ENCODE measurements at places on chromosomes 2 and 18.
A peak's percentile ranks its signal among the peaks of the same experiment; 100 is the strongest.

GRCh38 chr2:21438949-21439348 is 315.2 kb downstream of the TDRD15 start:
- peak; percentile 2 for DNase-seq

- no peak for DNase-seq
Measured at GRCh38 chr2:226131299-226131784, 668.3 kb downstream of the IRS1 start.

DNA sequence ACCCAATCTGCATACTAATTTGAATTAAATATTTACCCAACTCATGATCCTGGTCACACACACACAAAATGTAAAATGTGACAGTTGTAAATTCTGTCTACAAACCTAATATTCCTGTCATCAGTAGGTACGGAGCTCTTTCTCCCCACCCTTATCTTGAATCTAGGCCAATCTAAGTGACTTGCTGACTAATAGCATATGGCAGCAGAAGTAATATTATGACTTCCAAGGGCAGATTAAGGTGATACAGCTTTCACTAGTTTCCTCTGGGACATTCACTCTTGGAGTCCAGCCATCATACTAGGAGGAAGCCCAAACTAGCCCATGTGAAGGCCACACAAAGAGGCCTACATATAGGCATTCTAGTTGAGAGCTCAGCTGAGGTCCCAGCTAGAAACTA is 89.4 kb downstream of the TMEM131 start:
- DNase-seq: no peak

GRCh38 chr2:159010340-159010739 is 41.9 kb downstream of the TANC1 start:
- DNase-seq: peak; percentile 18

DNA sequence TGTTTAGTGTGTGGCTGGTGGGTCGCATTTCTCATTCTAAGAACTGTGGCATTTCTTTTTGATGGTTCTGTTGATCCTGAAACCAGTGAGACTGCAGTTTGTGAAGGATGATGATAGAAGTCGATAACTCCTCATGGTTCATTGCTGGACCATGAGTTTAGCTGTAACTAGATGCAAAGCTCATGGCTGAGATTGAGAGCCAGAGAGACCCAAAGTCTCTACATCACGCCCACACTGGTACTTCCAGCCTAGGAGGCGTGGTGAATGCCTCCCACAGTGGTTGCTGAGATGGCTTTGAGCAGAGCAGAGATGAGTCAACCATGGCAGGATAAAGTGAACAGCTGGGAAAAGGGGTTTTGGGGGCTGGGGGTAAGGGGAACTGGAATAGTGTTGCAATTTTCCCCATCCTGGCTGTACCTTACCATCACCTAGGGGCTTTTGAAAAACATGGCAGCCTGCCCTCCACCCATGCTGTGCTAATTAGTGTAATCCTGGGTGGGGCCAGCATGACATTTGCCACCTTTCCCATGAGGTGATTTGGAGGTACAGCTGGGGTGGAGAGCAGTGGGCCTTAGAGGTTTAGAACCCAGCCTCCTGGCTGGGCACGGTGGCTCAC is 24.1 kb downstream of the INPP4A start:
- DNase-seq: no peak

- peak; percentile 48 for DNase-seq
Measured at GRCh38 chr2:146734042-146734820, 1110.6 kb upstream of the ACVR2A start.

DNA sequence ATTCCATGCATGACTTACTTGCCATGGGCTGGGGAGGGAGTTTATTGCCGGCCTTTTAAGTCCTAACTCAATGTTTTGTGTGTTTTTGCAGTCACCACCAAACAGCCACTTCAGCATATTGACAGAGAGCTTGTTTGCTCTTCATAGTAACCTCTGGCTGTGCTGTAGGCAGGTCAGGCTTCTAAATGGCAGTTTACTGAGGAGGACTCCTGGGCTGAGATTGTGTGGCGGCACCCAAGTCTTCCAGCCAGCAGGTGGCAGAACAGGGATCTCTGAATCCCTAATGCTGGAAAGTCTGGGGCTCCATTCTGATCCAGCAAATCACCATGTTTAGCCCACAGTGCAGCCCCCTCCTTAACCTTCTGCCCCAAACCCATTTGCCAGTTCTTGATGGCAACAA is 121.2 kb downstream of the CAPN13 start:
- no peak for DNase-seq

DNA sequence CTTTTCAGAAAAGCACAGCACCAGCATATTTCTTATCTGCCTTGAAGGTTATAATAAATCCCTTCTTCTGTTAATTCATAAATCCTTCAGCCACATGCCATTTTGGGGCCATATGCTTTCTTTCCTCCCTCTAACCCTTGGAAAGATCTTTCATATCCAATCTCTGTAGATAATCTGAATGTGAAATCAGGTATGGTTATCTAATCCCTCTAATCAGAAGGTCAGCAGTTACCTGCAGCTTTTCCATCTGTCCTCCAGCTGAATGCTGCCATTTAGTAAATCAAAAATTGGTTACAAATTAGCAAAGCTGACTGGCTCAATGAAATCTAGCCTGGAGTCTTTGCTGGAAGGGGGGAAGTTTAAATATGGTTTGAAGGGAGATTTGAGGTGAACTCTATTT is 230.5 kb downstream of the PIK3C3 start:
- no peak for DNase-seq

DNA sequence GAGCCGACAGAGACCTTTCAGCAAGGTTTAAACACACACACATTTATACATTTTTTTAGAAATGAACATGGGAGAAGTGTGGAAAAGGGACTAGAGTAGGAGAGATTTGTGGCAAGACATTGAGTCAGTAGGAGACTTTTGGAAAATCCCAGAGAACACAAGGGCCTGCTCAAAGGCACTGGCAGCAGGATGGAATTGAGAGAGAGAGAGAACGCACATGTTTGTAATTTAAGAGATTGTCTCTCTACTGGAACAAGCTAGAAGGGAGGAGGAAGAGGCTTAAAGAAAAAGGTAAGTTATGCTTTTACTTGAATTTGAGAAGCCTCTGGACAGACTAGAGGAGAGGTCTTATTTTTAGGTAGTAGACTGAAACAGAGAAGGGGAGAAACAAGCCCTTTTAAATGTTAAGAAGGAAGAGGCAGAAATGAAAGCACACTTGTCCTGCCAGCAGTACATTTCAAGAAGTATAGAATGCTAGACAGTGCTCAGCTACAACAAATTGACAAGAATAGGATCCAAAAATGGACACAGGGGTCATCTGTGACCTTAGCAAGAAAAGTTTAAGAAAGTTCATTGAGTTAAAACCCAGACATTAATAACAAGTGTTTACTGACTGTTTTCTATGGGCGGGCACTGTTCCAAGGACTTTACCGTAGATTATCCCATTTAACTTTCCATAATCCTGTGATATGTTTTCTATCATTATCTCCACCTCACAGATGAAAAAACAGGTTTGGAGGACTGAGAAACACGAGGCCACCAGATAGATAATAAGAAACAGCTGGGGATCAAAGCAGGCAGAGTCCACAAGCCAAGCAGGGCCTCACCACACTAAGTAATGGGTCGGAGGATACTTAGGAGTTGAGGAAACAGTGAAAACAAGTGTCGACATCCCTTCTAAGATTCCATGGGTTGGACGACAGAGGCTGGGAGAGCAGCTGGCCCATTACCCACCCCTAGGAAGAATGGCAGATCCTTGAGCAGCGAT is 306.5 kb upstream of the NRP2 start:
- DNase-seq: no peak

- DNase-seq: no peak
Measured at GRCh38 chr18:10041180-10041579, 127.4 kb downstream of the VAPA start.

DNA sequence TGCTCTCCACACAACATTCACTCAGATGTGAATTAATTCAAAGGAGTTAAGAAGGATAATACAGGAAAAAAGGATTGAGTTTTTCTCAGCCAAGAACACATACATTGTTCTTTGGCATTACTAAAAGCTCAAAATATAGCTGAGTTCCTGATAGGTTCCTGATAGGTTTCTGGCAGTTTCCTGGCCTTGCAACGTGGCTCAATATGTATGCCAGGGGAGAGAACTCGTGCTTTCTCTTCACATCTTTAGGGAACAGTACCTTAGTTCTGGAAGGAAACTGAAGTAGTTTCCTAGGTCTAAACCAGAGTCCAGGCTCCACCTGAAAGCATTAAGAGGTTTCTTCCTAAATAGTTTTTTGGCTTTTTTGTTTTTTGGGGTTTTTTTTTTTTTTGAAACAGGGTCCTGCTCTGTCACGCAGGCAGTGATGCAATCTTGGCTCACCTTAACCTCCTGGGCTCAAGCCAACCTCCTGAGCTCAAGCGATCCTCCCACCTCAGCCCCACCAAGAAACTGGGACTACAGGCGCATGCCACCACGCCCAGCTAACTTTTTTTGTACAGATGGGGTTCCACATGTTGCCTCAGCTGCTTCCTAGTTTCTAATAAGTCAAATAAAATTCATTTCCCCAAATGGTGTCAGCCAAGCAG is 42.8 kb downstream of the ESCO1 start:
- no peak for DNase-seq

GRCh38 chr2:235779444-235779896 is 285.6 kb downstream of the AGAP1 start:
- DNase-seq: peak; percentile 32

DNA sequence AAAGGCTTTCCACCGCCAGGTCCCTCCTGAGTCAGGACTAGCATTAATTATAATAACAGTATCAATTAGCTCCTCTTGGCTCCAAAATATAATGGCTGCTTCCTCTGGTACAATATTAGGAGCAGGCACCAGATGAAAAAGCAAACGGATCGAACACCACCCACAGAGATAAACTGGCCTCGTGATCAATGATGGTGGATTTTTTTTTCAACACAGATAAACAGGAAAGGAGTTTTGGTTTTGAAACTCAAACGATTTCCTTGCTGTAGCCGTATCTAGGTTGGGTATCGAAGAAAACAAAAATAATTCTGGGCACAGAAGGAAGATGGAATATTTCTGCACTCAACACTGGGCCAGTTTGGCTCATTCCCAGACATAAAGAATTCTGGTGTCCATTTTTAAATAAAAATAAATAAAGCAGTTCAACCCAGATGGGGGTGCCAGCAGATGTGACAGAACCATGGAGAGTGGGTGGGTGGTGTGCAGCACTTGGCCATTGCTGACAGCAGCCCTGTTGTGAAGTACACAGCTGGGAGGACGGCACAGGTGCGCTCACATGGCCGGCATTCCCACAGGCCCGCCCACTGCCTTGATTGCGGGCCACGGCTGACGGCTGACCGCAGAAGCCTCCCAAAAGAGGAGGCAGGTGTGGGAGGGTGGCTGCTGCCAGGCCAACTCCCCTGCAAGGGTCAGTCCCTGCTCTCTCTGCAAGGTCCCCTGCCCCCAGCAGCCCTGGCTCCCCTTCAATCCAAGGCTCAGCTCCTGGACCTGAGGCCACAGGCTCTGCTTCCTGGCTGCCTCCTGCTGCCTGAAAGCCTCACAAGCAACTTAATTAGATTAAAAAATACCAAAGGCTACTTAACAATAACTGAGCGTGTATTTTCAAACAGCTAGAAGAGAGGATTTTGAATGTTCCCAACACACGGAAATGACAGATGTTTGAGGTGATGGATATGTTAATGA is 351.9 kb upstream of the ID2 start:
- no peak for DNase-seq

- DNase-seq: no peak
Measured at GRCh38 chr18:10128921-10129501, 215.2 kb downstream of the VAPA start.

DNA sequence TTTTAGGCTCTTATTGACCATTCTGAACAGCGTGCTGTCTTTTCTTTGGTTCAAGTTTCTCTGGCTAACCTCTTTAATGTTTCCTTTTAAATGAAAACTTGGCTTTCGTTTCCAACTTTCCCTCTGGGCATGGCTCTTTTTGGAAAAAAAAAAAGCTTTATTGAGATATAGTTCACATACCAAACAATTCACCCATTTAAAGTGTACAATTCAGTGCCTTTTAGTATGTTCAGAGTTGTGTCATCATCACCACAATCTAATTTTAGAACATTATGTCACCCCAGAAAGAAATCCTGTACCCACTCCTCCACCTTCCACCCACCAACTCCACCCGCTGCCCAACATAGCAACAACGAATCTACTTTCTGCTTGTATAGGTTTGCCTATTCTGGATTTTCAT is 322.4 kb downstream of the ADCYAP1 start:
- no peak for DNase-seq

All from stromal cell of bone marrow (primary cell).